CD4-positive, alpha-beta T cell (primary cell): ENCODE measurements at places on chromosomes 3 and 15. TPM values are rescaled to one million over a fixed set of nuclear protein-coding genes. Genes with fewer than 3 reads are reported as not detected.

GRCh38 chr3:169475576-169475975 is 187.9 kb downstream of the MECOM start:
- DNase-seq, result no peak

DNA sequence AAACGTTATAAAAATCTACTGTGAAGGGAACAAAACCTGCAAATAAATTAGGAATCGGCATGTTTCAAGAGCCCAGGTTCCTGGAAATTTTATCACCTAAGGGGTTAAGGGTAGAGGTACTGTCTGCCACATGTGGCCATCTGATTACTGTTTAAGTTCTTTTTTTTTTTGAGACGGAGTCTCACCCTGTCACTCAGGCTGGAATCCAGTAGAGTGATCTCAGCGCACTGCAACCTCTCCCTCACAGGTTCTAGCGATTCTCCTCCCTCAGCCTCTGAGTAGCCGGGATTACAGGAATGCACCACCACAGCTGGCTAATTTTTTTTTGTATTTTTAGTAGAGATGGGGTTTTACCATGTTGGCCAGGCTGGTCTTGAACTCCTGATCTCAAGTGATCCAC is 35.8 kb downstream of the UQCC5 start:
- no peak for DNase-seq

PEX5L gene
- total RNA-seq, result not detected

ZCWPW2 gene
- 0.28 TPM for total RNA-seq
